ENCODE measurements at places on chromosomes 5 and 9. TPM values are rescaled to one million over a fixed set of nuclear protein-coding genes. Genes with fewer than 3 reads are reported as not detected.

Gene QRFP
- total RNA-seq: not detected

Gene TERT
- total RNA-seq: not detected

Gene NIM1K
- not detected for total RNA-seq

Gene PCDHA13
- total RNA-seq: not detected

Gene AGXT2
- total RNA-seq: not detected

Gene STXBP1
- 14.8 TPM for total RNA-seq

Gene GPR150
- total RNA-seq: not detected

Gene PTGES2
- 109 TPM for total RNA-seq

Gene SQSTM1
- total RNA-seq: 113 TPM

Gene CSF2
- total RNA-seq: not detected

Gene OMD
- not detected for total RNA-seq

Gene CCDC152
- total RNA-seq: 0.63 TPM

Gene GFPT2
- total RNA-seq: 3.9 TPM

Gene PAEP
- not detected for total RNA-seq

Gene SNX18
- 35.5 TPM for total RNA-seq

Gene PRELID2
- 12.2 TPM for total RNA-seq

Gene IL3
- not detected for total RNA-seq

Gene C6
- total RNA-seq: not detected

Gene FCN2
- not detected for total RNA-seq

Gene GRHPR
- total RNA-seq: 146 TPM

Gene IL9
- not detected for total RNA-seq

Gene PCDHGA4
- 0.23 TPM for total RNA-seq

Gene SURF4
- 215 TPM for total RNA-seq

Gene CAMLG
- total RNA-seq: 24.8 TPM

Gene AK8
- 0.85 TPM for total RNA-seq

Gene SLC4A9
- total RNA-seq: not detected

Gene LCN1
- not detected for total RNA-seq

Gene CDC14B
- total RNA-seq: 9.3 TPM
